Skeletal muscle cell (primary cell): ENCODE measurements at places on chromosomes 7 and 10.

- no peak for DNase-seq
These were observed 69.3 kb downstream of the ABRAXAS2 start for GRCh38 chr10:124870854-124871425.

- no peak for DNase-seq
These were observed 86.5 kb downstream of the ARID5B start for GRCh38 chr10:61987951-61988379.

DNA sequence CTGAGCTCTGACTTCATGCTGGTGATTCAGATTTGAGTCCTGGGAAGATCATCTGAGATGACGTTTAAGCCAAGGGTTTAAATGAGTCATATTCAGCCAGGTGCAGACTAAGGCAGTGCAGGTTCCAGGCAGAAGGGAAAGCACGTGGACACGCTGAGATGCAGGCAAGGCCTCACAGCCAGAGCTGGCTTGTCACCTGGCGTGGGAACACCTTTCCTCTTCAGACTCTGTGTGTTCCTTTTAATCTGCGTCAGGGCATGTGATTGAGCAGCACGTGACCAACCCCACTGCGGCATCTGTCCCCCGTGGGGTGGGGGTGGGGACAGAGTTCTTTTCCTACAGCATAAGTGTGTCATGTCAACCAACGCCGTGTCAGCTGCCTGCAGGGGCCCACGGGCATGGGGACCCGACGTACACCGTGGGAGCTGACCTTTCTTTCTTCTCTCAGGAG is 10.7 kb upstream of the IDI2 start:
- DNase-seq: no peak

DNA sequence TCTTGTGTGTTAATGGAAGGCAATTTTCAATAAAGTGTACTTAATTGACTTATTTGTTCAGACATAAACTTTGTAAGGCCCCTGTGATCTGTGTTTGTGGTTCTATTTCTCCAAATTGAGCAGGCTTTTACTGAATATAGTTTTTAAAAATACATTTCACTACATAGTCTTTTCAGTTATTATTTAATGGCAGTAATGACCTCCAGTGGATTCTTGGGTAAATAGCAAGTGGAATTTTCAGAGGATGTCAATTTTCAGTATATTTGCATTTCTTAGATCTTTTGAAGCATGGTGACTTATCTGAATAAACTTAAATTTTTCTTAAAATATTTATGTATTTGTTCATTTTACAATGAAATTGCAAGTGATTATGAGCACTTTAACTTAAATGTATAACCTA is 203.1 kb upstream of the PCLO start:
- DNase-seq: no peak

DNA sequence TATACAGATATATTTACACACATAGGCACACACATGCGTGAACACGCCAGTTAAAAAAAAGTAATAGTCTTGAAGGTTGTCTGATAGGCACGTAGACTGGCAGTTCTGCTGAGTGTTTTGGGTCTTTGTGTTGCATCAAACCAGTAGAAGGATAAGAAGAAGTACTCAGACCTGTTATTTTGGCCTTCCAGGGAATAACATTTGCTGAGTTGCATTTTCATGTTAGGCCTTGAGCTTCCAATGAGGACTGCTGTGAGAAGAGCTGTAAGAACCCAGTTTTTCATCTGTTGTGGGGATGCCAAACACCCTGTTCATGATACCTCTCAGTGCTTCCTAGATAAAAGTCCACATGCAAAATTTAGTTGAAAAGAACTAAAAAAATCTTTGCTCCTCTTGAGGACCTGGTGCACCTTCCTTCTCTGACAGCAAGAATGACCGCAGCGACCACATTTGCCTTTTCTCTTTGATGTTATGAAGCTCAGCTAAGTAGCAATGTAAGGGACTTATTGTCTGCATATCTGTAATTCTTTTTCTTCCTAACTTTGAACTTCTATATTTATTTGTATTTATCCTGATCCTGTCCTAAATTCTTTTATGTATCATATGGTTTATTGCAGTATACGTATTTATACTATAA is 27.2 kb downstream of the HIPK2 start:
- no peak for DNase-seq

GRCh38 chr7:137475966-137476365 is 132.4 kb upstream of the PTN start:
- DNase-seq: no peak

GRCh38 chr10:47060993-47061500 is 149.8 kb downstream of the PTPN20 start:
- DNase-seq: no peak

DNA sequence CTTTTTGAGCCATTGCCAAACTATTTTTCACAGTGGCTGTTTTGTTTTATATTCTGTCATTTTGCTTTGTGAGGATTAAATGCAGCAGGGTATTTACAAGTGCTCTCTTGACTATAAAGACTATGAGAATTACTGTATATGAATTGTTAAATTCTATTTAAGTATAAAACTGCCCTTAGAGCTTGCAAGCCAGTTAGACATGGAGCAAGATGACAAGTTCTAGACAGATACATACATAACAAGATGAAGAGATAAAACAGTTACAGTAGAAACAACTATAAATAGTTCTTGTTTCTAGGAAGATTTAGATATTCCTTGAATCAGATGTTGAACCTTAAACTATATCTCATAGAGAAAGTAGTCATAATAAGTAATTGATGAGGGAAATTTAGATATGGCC is 60.6 kb downstream of the DNAH11 start:
- no peak for DNase-seq

DNA sequence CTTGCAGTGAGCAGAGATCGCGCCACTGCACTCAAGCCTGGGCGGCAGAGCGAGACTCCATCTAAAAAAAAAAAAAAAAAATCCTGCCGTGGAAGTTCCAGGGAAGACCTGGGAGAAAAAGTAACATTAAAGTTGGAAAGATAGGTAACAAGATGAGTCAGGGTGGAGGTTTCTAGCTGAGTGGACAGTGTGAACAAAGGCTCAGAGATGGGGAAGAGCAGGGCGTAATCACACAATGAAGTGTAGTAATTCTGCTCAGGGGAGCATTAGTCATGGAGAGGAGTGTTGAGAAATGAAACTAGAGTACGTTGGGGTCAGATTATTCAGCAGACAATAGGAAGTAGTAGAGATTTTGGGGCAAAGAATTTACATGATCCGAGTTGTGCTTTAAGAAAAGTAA is 21.6 kb upstream of the WASL start:
- DNase-seq: peak; percentile 66

GRCh38 chr10:129850790-129851189 is 113.3 kb downstream of the EBF3 start:
- DNase-seq: no peak

DNA sequence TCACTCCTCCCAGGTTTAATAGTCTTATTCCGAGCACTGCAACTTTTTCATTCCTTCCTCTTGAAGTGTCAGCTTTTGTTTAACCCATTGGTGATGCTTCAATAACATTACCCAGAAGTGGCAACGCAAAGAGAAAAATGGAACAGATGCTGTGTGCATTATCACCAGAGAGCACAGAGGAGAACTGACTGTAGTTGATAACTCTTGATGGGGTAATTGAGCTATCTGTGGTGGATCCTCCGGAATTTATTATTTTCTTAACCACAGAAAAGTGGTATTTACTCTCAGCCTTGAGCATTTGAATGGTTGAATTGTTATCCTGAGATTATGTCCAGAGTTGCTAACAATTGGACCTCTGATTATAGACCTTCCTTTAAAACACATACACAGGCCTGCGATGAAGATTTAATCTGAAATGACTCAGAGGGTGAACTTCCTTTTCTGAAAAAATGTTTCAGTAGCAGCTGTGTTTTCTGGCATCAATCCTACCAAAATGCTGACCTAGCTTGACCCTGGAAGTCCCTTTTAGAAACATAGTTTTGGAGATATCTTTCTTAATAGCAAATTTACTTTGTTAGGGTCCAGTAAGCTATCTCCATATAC is 1584.4 kb upstream of the LRRTM3 start:
- DNase-seq: peak; percentile 25

- no peak for DNase-seq
These were observed 15.7 kb downstream of the SLC13A4 start for GRCh38 chr7:135712182-135712782.

DNA sequence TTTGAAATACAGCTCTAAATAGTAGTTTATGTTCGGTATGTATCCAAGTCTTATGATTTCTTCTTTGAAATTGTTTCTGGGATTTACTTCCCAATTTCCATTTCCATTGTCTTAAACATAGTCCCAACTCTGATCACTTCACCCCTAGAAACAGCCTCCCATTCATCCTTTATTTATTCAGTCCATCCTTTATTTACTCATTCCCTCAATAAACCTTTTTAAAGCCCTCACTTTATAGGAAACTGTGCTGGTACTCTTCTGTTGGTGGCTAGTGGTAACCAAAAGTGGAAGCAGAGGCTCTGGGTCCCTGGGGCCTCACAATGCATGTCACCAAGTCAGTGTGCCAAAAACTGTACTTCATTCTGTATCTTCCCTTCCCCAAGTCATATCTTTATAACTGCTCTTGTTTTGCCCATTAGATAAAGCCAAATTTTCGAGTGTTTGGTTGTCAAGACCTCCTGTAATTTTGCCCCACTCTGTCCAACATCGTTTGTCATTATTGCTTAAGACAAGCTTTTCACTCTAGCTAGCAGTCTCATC is 3.9 kb upstream of the EPC1 start:
- no peak for DNase-seq

DNA sequence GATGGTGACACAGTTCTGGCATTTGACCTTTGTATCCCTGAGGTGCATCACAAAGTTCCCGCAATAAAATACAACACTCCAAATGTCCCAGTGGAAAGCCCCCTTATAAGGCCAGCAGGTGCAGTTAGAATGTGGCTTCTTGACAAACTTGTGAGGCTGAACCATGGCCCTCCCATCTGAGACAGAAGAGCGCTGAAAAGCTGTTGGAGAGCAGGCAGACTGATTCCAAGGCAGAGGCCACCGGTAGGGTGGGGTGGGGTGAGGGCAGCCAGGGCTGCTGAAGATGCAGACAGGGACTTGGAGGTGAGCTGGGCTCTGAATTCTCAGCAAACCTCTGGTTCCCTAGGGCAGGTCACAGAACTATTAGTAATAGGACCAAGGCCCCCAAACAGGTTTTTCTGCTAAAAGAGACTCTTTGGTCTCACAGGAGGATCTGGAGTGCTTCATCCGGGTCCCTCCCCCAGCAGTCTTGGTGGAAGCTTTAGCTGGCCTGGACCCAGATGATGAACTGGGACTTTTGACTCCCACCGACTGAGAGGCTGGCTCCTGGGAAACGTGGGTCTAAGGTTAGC is 15.6 kb upstream of the CHST3 start:
- DNase-seq: no peak

GRCh38 chr7:124784879-124785818 is 19.6 kb upstream of the GPR37 start:
- peak; percentile 10 for DNase-seq

- DNase-seq: no peak
These were observed 40.6 kb downstream of the MICALL2 start for GRCh38 chr7:1418505-1419309.
